Renal cortex interstitium (tissue), 15 donors: ENCODE measurements at places on chromosomes 13 and 19. TPM values are rescaled to one million over a fixed set of nuclear protein-coding genes. Genes with fewer than 3 reads are reported as not detected.

DNA sequence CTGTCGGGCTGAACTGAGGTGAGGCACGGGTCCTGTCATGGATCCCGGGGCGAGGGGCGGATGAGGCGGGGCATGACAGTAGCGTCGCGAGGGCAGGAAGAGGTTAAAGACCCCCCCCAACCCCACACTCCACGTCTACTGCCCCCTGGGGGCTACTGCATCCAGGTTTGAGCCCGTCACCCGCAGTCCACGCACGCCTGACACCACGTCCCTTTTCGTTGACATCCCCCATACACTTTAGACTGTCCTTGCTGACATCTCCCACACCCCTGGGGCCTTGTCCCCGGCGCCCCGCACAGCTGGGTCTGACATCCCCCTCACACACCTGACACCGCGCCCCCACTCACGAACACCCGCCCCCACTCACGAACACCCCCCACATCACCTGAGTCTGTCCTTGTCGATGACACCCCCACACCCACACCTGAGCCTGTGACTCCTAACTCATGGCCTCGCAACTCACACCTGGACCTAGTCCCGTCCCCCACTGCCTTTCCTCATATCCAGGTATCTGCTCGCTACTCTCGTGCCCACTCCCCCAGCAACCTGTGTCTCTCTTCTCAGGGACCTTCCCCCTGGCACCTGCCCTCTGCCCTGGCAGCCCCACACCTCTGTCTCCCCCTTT lies 416 bp downstream of the SLC25A42 start:
- no peak for DNase-seq

GRCh38 chr13:33722216-33722915 lies 95.6 kb upstream of the RFC3 start:
- DNase-seq, result no peak

DNA sequence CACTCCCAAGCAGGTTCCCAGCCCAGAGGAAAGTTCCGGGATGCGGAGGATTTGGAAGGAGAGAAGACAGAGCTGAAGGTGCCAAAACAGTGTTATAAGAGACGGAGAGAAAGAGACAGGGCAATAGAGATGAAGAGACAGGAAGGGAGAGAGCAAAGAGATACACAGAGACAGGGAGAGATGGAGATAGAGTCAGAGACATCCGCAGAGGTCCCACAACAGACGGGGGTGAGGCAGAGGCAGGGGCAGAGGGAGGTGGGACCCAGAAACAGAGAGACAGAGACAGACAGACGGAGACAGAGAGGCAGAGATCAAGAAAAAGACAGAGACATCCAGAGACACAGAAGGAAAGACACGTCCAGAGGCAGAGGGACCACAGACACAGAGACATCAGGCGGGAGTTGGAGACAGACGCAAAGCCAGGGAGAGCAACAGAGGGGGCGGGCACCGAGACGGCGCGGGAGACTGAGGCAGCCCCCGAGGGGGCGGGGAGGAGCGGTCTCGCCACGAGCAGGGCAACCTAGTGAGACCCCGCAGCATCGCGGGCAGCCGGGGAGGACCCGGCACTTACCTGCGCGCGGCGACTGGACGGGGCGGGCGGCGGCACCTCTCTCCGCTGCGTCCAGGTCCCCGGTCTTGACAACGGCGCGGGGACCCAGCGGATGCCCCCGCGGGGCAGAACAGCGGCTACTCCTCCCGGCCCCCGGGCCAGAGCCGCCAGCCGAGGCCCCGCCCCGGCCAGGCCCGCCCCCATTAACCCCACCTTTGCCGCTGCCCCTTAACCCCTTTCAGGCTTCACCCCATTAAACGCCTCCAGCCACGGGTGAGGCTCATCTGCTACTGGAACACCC lies at the start of gene GPR4:
TSS of gene GPR4 (minus strand) at position 689 of the 851 bp plus-strand sequence. CDS start 10,346 bp downstream, outside the sequence.
- DNase-seq, result no peak

DNA sequence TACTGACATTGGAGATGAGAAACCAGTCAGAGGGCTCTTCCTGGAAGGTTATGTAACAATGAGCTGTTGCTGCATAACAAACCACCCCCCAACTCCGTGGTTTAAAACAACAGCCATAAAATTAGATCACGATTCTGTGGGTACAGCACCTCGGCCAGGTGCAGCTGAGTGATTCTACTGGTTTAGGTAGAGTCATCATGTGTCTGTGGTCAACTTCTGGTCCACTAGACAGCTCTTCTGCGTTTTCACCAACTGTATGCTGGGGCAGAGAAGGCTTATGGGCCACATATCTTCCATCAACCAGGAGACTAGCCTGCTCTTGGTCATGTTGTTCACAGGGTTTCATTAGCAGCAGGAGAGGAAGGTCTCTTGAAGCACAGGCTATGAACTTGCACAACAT lies 585.5 kb downstream of the KCTD12 start:
- no peak for DNase-seq

DNA sequence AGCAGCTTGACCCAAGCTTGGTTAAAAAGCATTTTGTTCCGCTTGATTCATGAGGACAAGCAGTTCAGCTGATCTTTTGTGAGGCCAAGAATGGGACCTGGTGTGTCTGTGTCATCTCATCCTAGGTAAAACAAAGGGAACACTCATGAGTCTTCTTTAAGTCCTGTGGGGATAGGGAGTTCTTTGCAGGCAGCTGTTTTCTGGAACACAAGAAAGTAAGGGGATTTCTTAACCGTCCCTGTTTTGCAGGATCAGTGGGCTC lies 134.5 kb upstream of the TMTC4 start:
- DNase-seq, result no peak

DNA sequence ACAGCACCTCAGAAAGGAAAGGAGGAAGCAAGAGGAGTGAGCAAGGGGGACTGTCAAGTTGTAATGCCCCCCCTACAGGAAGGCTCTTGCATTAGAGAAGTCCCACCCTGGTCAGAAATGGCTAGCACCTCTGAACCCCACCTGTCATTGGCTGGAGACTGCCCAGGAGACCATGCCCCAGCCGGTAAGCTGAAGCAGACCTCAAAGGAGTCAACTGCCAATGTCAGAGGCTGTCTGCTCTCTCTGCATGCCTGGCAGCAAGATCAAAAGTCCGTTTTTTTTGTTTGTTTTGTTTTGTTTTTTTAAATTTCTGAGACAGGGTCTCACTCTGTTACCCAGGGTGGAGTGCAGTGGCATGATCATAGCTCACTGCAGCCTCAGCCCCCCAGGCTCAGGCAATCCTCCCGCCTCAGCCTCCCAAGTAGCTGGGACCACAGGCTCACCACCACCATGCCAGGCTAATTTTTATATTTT lies 8.1 kb upstream of the BCL3 start:
- no peak for DNase-seq

GRCh38 chr13:112619730-112620631 lies 32.0 kb upstream of the TUBGCP3 start:
- no peak for DNase-seq

DNA sequence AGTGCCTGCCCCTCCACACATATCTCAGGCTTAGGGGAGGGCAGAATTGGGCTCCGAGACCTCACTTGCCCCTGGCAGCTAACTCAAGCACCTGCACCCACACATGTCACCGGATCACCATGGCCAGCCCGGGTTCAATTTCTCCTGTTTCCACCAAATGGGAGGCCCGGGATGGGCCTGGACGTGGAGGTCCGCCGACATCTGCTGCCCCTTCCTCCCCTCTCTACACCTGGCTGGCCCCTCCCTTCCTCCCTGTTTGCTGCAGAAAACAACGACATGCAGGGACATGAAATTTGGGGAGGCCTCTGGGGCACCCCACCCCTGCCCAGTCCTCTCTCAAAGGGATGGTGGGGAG lies 1.3 kb downstream of the PRKD2 start:
- DNase-seq, result no peak

DNA sequence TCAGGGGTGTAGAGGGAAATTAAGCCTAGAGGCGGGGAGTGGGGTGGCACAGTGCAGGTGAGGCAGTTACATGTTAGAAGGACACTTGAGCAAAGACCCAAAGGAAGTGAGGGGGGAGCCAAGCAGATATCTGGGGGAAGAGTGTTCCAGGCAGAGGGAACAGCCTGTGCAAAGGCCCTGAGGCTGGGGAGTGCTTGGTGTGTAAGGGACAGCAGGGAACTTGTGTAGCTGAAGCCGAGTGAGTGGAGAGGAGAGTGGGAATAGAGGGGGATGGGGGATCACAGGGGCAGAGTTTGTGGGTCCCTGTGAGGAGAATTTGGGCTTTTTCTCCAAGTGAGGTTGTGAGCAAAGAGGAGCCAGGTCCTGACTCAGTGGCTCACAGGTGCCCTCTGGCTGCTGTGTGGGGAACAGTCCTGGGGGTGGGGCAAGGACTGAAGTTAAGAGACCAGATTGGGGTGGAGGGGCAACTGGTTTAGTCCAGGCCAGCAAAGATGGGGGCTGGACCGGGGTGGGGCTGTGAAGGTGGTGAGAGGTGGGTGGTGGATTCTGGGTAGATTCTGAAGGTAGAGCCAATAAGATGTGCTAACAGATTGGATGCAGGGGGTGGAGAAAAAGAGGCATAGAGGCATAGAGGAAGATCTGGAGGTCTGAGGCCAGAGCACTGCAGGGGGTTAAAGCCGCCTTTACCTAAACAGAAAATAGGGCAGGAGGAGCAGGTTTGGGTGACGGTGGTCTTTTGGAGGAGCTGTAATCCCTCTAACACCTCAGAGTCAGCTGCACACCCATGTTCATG lies 75.3 kb downstream of the CACNA1A start:
- no peak for DNase-seq

DNA sequence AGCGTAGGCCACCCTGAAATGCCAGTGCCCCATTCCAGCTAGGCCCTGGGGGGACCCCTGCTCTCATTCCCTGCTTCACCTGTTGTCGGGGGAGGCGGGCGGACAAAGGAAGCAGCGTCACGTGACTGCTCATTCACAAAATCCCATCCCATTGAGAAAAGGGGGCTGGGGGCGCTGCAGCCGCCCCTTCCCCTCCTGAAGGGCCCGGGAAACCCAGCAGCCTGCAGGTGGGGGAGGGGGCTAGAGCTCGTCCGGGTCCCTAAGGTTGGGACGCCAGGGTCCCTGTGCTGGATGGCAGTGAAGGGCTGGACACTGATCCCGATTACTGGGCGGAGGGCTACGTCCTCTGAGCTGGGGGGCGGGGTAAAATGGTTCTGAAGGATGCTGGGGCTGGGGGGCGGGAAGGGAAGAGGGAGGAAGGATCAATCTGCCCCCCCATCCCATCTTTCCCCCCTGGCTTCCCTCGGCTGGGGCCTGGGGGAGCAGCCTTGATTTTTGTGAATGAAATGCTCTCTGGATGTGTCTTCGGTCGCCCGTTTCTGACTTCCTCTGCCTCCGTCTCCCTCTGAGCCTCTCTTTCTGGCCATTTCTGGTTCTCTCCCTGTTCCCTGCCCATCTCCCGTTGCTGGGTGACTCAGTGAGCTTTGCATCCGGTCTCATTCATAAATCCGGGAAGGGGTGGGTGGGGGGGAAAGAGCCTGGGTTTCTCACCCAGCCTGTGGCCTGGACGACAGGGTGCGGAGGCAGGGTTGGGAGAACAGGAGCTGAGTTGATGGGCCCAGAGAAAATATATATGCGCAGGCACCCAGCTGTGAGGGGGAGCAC lies 816 bp downstream of the SPRED3 start:
- DNase-seq, result no peak

DNA sequence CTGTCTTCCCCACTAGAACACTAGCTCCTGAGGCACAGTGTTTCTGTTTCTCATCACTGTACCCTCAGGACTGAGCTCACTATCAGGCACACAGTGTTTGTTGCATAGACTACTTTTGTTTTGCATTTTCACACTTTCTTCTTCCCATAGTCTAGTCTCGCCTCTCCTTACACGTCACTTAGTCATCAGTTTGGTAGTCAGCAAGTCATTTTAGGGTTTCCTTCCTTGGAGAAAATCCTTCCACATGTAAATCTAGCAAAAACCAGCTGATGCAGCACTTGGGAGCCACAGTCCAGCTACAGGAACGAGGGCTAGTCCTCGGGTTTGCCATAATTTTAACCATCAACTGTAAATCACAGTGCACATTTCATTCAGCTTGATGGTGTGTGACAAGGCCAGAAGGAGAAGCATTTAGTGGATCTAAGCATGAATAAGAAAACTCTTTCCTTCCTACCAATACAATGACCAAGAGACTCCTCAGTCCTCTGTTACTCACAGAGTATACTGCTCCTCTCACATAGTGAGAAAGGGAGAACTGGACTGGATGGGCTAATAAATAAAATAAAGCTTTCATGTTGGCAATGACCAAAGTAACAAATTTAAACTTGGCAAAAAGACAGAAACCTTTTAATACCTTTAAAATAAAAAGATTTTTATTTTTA lies 221.0 kb downstream of the KLF12 start:
- DNase-seq, result no peak

DNA sequence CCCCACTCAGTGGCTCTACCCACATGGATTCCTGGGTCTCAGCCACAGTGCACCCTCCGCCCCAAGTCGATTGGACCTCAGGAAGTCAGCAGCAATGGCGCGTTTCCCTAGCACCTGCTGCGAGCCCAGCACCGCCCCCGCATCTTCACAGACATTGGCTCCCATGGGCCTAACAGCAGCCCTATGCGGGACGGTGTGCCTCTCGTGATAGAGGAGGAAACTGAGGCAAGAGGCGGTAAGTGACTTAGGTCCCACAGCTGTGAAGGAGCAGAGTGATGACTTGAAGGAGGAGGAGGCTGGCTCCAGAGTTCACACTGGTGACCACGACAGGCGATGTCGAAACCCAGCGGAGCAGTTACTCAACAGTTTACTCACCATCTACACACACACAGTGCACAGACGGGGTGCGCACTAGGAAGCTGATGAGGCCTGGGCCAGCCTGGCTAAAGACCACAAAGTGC lies 104.5 kb upstream of the SOX1 start:
- no peak for DNase-seq

DNA sequence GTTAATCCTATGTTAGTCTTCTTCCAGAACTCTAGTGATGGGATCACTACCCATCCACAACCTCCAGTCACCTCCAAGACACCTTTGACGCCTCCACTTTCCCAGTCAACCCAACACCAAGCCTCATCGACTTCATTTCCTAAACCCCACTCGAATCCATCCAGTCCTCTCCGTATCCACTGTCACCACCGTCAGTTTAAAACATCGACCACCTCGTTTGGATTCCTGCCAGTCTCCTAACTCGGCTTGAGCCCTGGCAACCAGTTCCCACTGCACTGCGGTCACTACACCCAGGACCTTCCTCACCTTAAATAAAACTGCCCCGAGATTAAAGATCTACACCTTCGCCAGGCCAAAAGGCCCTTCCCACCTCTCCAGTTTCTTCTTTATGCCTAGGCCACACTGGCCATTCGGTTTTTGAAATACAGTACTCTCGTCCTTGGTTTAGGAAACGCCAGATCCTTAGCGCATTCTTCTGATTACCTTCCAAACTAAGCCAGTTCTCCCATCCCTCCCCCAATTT lies 1.2 kb downstream of the MTIF3 start:
- no peak for DNase-seq

The KLF2 gene
- 25.6 TPM for polyA plus RNA-seq

The STARD13 gene
- 21.4 TPM for polyA plus RNA-seq

The ZNF284 gene
- polyA plus RNA-seq, result 5.9 TPM

The CCDC61 gene
- polyA plus RNA-seq, result 16.0 TPM

The MICU2 gene
- polyA plus RNA-seq, result 114 TPM

The CD209 gene
- 2.7 TPM for polyA plus RNA-seq

The WDR88 gene
- polyA plus RNA-seq, result 2.4 TPM

The DNAAF3 gene
- 8.1 TPM for polyA plus RNA-seq

The PCP2 gene
- polyA plus RNA-seq, result 0.83 TPM

The SAE1 gene
- polyA plus RNA-seq, result 137 TPM

The DIRAS1 gene
- 3.5 TPM for polyA plus RNA-seq

The PSG1 gene
- polyA plus RNA-seq, result not detected

The GPC5 gene
- polyA plus RNA-seq, result 4.5 TPM
